ENCODE measurements at places on chromosomes 7 and 10.

DNA sequence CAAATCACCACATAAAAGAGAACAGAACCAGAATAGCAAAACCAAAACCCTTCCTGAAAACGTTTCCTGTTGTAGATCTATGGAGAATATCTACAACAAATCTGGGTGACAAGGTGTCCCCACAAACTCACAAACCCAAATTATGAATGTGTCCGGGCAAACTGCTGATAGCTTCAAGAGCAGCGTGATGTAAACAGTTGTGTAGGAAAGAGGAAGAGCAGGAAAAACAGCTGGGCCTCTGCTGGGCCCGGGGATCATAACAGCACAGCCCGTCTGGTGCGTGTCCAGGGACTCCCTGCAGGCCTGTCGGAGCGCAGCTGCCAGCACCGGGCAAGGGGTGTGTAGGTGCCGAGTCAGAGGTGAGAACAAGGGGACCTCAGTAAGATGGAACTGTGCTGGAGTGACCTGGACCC is 53.7 kb downstream of the KCNH2 start:
- no peak for DNase-seq

DNA sequence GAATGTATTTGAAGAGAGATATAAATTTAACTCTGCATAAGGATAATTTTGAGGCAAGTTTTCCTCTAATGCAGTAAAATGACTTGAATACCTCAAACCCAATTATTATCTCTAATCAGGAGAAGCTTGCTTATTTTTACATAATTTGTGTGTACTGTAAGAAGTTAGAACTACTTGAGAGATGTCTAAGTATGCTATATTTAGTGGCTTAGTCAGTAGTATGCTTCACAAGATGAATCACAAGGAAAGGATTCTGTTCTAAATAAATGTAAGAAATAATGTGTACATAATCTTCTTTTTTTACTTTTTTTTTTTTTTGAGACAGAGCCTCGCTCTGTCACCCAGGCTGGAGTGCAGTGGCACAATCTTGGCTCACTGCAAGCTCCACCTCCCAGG is 13.7 kb downstream of the PHTF2 start:
- no peak for DNase-seq

DNA sequence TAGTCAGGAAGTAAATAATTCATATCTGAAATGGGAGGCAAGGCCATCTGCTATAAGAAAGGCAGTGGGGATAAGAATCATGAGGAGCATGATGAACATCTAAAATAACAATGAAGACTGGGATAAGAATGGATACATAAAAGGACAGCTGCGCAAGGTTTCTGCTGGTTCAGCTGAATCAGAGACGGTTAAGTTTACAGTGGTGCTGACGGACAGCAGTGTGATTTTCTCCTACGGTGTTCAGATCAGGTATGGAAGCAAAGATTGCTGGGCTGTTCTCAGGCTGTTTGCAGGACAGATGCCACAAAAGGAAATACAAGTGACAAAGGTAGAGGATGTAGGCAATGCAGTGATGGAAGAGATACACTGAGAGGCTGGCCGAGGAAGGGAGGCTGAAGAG is 8.4 kb downstream of the CYCS start:
- DNase-seq, result no peak

GRCh38 chr7:122014697-122015096 is 129.4 kb downstream of the AASS start:
- DNase-seq, result no peak

DNA sequence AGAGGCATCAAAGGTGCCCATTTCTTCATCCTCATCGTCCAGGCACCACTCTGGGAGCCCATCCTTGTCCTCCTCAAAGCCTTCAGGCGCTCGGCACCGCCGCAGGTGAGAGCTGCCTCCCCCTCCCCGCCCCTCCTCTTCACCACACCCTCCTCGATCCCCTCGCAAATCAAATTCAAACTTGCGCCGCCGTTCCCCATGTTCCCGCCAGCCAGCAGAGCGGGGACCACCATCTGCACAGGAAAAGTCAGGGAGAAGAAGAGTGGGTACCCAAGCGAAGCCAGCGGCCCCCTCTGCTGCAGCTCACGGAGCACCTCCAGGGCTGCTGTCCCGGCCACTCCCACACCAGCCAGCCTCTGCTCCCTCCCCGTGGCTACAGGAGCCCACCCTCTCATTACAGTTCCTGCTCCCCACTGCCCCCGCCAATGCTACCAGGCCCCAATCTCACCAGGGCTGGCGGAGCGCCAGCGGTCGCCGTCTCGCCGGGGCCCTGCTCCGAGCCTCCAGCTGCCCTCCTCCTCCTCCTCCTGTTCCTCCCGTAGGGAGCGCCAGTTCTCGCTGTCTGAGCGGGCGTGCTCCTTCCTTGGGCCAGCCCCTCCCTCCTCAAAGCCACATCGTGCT is 7.7 kb downstream of the GIGYF1 start:
- no peak for DNase-seq
